ENCODE measurements at places on chromosomes 16 and 17. TPM values are rescaled to one million over a fixed set of nuclear protein-coding genes. Genes with fewer than 3 reads are reported as not detected.

GRCh38 chr17:81794509-81794908 is 9.4 kb upstream of the GCGR start:
- H3K4me3 ChIP-seq: no peak overlapping the region
- no peak overlapping the region for H3K27ac ChIP-seq
- H3K4me1 ChIP-seq: no peaks in the 10 kb centered on the region
- peaks cover 4% of the 10 kb centered on the region for H3K27me3 ChIP-seq
- no peaks in the 10 kb centered on the region for H3K36me3 ChIP-seq

DNA sequence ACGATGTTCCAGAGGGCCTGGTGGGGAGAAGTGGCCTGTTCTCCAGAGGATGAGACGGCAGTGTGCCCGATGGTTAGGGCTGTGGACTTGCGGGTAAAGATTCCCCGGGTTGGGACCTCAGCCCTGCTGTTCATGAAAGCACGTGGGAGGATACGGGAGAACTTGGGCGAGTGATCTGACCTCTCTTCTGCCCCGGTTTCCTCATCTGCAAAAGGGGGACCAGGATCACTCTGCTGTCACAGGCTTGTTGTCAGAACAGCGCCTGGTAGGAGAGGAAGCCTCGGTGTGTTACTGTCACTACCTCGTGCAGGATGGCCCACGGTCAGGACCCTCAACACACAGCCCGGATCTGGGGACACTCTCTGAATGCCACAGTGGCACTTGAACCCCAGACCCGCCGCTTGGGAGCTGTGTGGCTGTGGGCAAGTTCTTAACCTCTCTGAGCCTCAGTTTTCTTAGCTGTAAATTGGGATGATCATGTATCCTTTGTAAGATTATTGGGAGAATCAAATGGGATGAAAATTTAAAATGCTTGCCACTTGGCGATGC is 85.6 kb upstream of the CDC42EP4 start:
- no peaks in the 10 kb centered on the region for H3K36me3 ChIP-seq
- H3K27ac ChIP-seq: no peak overlapping the region
- peaks cover 4% of the 10 kb centered on the region for H3K27me3 ChIP-seq
- H3K4me1 ChIP-seq: no peaks in the 10 kb centered on the region
- H3K4me3 ChIP-seq: no peak overlapping the region

- DNase-seq: no peak
- H3K4me3 ChIP-seq: no peak within 1 kb of the TSS
- peaks cover 28% of the 10 kb centered on the region for H3K27me3 ChIP-seq
- H3K4me1 ChIP-seq: peaks cover 2% of the 10 kb centered on the region
- H3K36me3 ChIP-seq: no peaks in the 10 kb centered on the region
These were observed at the start of gene SLC5A10 for GRCh38 chr17:18951941-18952842. SLC5A10 (plus strand) TSS chr17:18952165; CDS start chr17:18952206, 41 bp downstream.

DNA sequence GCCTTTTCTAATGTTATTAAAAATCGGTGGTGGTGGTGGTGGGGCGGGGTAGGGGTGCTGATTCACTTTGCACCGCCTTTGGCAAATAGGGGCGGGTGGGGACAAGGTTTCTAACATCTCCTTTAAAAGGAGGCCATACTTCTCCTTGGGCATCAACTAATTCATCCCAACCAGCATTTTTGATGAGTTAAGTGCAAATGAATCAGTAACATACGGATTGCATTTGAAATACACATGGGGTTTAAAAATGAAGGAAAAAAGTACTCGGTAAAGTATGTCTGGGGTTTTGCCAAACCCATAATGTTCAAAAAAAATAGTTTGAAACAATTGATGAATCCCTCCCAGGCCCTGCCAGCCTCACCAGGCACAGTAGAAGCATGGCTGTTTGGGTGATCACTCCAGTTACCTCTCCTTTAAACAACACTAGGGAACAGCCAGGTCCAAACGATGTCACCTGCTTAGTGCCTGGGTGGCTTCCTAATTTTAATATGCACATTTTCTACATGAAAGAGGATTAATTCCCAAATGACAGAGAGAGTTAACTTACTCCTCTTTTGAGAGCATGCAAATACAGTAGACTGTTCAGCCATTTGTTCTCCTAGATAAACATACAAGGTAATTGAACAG is 107.2 kb downstream of the ANKFN1 start:
- H3K27me3 ChIP-seq: no peaks in the 10 kb centered on the region
- no peak overlapping the region for H3K27ac ChIP-seq
- no peaks in the 10 kb centered on the region for H3K4me1 ChIP-seq
- no peak for DNase-seq
- H3K4me3 ChIP-seq: no peak overlapping the region
- H3K36me3 ChIP-seq: no peaks in the 10 kb centered on the region

DNA sequence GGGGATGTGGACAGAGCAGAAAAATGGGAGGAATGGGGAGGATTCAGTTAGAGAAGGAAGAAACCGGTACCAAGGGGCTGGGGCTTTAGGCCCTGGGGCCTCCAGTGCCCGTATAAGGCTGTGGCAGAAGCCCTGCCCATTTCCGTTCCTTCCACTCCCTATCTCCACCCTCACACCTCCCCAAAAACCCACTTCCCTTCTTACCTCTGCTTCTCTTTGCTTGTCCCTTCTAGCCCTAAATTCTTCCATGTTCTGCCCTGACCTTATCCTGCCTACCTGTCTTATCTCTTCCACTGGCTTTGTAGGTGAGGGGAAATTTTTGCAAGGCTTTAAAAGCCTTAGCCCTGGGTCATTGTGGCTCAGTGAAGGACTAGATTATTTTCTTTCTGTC is 4.1 kb downstream of the RNF167 start:
- H3K36me3 ChIP-seq: peaks cover 41% of the 10 kb centered on the region
- H3K27ac ChIP-seq: no peak overlapping the region
- DNase-seq: no peak
- H3K4me3 ChIP-seq: no peak overlapping the region

GRCh38 chr17:63156986-63157385 is 191.0 kb downstream of the TANC2 start:
- no peak overlapping the region for H3K4me3 ChIP-seq
- no peaks in the 10 kb centered on the region for H3K27me3 ChIP-seq
- H3K27ac ChIP-seq: no peak overlapping the region
- 0 out of 2 replicates have a peak, but pooled peaks cover 2% of the 10 kb centered on the region for H3K4me1 ChIP-seq

DNA sequence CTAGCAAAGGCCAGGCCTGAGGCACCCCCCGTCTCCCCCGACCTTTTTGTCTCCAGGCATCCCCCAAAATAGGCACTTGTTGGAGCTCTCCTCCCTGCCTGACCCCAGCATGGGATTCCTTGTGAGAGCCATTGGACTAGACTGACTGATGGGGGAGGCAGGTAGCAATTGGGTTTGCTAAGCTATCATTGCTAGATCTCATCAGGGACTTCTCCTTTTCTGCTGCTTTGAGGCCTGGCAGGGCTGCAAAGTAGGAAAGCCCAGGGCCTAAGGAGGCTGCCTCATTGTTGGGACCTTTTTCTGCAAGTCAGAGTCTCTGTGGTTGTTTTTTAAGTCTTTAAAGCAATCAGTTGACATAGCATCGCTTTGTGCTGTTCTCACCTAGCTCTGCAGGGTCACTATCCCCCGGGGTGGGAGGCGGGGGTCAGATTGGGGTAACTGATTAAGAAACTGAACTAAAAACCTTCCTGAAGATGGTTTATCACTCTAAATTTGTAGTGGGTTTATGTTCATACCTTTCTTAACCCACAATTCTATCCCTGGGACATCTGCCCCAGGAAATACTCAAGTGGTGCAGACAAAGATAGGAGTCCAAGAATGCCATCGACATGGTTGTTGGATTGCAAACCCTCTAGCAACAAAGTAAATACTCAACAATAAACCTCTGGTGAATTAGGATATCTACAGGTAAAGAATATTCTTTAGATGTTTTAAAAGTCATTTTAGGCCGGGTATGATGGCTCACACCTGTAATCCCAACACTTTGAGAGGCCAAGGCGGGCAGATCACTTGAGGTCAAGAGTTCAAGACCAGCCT is 28.0 kb downstream of the LLGL2 start:
- no peak overlapping the region for H3K4me3 ChIP-seq
- peaks cover 11% of the 10 kb centered on the region for H3K4me1 ChIP-seq
- peaks cover 10% of the 10 kb centered on the region for H3K27me3 ChIP-seq
- DNase-seq: no peak
- peak overlapping the region; percentile 32 for H3K27ac ChIP-seq
- H3K36me3 ChIP-seq: no peaks in the 10 kb centered on the region

- no peak overlapping the region for H3K4me3 ChIP-seq
- no peak for DNase-seq
- peaks cover 38% of the 10 kb centered on the region for H3K27me3 ChIP-seq
- H3K4me1 ChIP-seq: no peaks in the 10 kb centered on the region
These were observed 15.5 kb downstream of the IKZF3 start for GRCh38 chr17:39848600-39848999.

- peak; percentile 62 for DNase-seq
- peaks cover 14% of the 10 kb centered on the region for H3K27me3 ChIP-seq
- peaks cover 21% of the 10 kb centered on the region for H3K4me1 ChIP-seq
- H3K4me3 ChIP-seq: no peak overlapping the region
- peak overlapping the region; percentile 30 for H3K27ac ChIP-seq
These were observed 19.8 kb downstream of the SMTNL2 start for GRCh38 chr17:4604111-4604644.

GRCh38 chr17:31919802-31920525 is 16.8 kb upstream of the SUZ12 start:
- peak; percentile 78 for DNase-seq
- peaks cover 8% of the 10 kb centered on the region for H3K4me1 ChIP-seq

GRCh38 chr16:56824331-56824730 is 40.7 kb upstream of the SLC12A3 start:
- H3K27me3 ChIP-seq: no peaks in the 10 kb centered on the region
- H3K36me3 ChIP-seq: peaks cover 26% of the 10 kb centered on the region
- H3K27ac ChIP-seq: no peak overlapping the region

- no peak overlapping the region for H3K4me3 ChIP-seq
- H3K36me3 ChIP-seq: peaks cover 24% of the 10 kb centered on the region
- H3K27me3 ChIP-seq: no peaks in the 10 kb centered on the region
- H3K4me1 ChIP-seq: no peaks in the 10 kb centered on the region
- H3K27ac ChIP-seq: no peak overlapping the region
- no peak for DNase-seq
These were observed 25.8 kb downstream of the WFDC1 start for GRCh38 chr16:84320511-84320910.

- H3K27me3 ChIP-seq: no peaks in the 10 kb centered on the region
- peaks cover 6% of the 10 kb centered on the region for H3K4me1 ChIP-seq
- no peak overlapping the region for H3K4me3 ChIP-seq
- no peak overlapping the region for H3K27ac ChIP-seq
These were observed 92.9 kb downstream of the TBC1D16 start for GRCh38 chr17:79942591-79943346.

GRCh38 chr16:60651346-60651745 is 1384.9 kb downstream of the CDH8 start:
- H3K4me3 ChIP-seq: no peak overlapping the region
- no peaks in the 10 kb centered on the region for H3K4me1 ChIP-seq
- no peak overlapping the region for H3K27ac ChIP-seq
- no peaks in the 10 kb centered on the region for H3K36me3 ChIP-seq

GRCh38 chr17:55159251-55159650 is 105.5 kb upstream of the HLF start:
- no peaks in the 10 kb centered on the region for H3K27me3 ChIP-seq
- DNase-seq: peak; percentile 58
- H3K36me3 ChIP-seq: no peaks in the 10 kb centered on the region
- no peak overlapping the region for H3K27ac ChIP-seq
- H3K4me3 ChIP-seq: no peak overlapping the region

DNA sequence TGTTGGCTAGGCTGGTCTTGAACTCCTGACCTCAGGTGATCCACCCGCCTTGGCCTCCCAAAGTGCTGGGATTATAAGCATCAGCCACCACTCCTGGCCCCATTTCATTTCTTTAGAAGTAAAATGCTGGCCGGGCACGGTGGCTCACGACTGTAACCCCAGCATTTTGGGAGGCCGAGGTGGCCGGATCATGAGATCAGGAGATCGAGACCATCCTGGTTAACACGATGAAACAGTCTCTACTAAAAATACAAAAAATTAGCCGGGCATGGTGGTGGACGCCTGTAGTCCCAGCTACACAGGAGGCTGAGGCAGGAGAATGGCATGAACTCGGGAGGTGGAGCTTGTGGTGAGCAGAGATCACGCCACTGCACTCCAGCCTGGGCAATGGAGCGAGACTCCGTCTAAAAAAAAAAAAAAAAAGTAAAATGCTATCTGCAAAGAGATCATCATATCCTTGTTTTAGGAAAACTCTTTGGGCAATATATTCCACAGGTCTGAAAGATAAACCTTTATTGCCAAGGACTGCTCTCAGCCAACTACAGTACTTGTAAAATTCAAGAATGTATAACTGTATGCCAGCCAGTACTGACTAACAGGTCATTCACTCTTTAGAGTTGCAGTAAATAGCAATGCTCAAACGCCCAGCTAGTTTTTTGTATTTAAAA is 3.8 kb downstream of the GJC1 start:
- no peaks in the 10 kb centered on the region for H3K27me3 ChIP-seq
- H3K4me1 ChIP-seq: peaks cover 5% of the 10 kb centered on the region
- no peak overlapping the region for H3K27ac ChIP-seq
- no peak for DNase-seq
- no peak overlapping the region for H3K4me3 ChIP-seq

GRCh38 chr17:66661411-66662256 is 173.3 kb upstream of the CACNG5 start:
- no peaks in the 10 kb centered on the region for H3K4me1 ChIP-seq
- no peaks in the 10 kb centered on the region for H3K27me3 ChIP-seq
- H3K36me3 ChIP-seq: peaks cover 3% of the 10 kb centered on the region
- no peak overlapping the region for H3K27ac ChIP-seq
- no peak overlapping the region for H3K4me3 ChIP-seq
- DNase-seq: peak; percentile 56

DNA sequence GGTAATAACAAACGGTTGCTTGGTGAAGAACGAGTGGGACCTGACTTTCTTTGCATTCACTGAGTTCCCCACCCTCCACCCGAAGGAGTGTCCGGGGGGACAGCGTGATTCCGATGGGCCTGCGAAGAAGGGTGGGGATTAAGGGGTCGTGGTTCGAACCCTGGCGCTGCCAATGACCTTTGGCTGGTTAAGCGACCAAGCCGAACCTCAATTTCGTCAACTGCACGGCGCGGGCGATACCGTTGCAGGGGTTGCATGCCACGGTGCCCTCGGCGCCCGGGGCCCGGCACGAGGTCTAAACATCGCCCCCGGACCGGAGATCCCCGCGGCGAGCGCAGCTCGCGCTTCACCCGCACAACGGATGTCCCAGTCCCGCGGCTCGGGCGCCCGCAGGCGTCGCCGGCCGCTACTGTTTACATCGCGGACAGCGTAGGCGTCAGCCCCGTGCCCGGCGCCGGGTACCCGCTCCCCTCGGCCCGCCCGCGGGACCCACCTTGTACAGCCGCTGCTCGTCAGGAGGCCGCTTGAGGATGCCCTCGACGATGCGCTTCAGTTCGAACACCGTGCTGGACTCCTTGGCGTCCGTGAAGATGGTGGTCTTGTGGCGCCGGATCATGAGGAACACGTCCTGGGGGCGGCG is 460 bp downstream of the ELOB start:
- H3K27ac ChIP-seq: peak overlapping the region; percentile 90
- peaks cover 33% of the 10 kb centered on the region for H3K36me3 ChIP-seq
- no peaks in the 10 kb centered on the region for H3K27me3 ChIP-seq
- no peak for DNase-seq

- H3K4me3 ChIP-seq: no peak overlapping the region
- H3K27ac ChIP-seq: peak overlapping the region; percentile 30
- H3K36me3 ChIP-seq: no peaks in the 10 kb centered on the region
- DNase-seq: no peak
- peaks cover 23% of the 10 kb centered on the region for H3K4me1 ChIP-seq
These were observed 301.3 kb downstream of the SOX9 start for GRCh38 chr17:72422204-72422504.

GRCh38 chr17:78842881-78843565 is 2.4 kb upstream of the USP36 start:
- H3K36me3 ChIP-seq: no peaks in the 10 kb centered on the region
- H3K4me1 ChIP-seq: peaks cover 11% of the 10 kb centered on the region
- H3K27me3 ChIP-seq: no peaks in the 10 kb centered on the region

CX3CL1 gene
- 0.89 TPM for polyA plus RNA-seq

KRTAP3-2 gene
- not detected for polyA plus RNA-seq

FOXN1 gene
- not detected for polyA plus RNA-seq

NPIPA3 gene
- polyA plus RNA-seq: not detected

MRTFB gene
- 5.6 TPM for polyA plus RNA-seq

CCDC137 gene
- 23.2 TPM for polyA plus RNA-seq

CES5A gene
- polyA plus RNA-seq: not detected

CLDN9 gene
- polyA plus RNA-seq: not detected

KRT24 gene
- not detected for polyA plus RNA-seq

Data from IMR-90 (cell line).